ENCODE measurements at places on chromosomes 5 and 9.

- DNase-seq: no peak
Observed at GRCh38 chr5:172713113-172713808, 57.7 kb downstream of the DUSP1 start.

GRCh38 chr5:169566202-169566601 is 17.4 kb upstream of the SPDL1 start:
- DNase-seq: no peak

DNA sequence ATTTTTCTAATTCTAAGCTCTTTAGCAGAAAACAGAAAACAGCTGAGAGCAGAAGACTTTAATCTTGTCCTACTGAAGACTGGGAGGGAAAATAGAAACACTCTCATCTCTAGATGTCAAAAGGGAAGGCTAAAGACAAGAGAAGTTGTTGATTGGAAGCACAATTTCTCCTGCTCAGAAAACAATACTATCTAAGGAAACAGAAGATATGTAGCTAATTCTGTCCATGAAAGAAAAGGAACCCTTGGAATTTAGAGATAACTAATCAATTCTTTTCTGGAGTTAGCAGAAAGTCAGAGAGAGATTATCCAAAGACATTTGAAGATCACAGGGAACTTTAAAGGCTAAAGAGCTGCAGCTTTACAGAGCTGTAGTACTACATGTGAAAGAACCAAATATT is 126.2 kb downstream of the HSD17B3 start:
- no peak for DNase-seq

DNA sequence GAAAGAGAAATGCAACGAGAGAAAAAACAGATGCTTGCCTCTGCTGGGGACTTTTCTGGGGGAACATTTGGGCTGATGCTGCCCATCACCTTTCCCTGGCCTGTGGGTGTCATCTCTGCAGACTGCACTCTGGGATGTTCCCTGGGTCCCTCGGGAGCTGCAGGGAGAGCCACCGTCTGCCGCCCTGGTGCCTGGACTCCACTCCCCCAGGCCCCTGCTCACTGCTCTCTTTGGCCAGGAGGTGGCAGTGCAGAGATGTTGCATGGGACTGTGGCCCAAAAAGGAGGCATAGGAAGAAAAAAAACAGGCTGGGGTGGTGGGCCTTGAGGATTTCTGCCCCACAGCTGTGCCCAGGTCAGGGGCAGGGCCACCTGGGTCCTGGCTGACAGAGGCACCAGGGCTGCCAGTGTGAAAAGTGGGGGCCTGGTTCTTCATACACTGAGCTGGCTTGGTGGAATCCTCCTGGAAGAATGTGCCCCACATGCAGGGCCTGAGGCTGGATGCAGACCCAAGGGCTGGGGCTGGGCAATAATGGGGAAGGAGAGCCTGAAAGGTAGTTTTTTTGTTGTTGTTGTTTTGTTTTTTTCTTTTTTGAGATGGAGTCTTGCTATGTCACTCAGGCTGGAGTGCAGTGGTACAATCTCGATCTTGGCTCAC is 353.6 kb downstream of the SLIT3 start:
- DNase-seq: no peak

GRCh38 chr5:76472335-76473008 is 69.4 kb downstream of the IQGAP2 start:
- DNase-seq: no peak

GRCh38 chr5:7886849-7887475 is 18.0 kb downstream of the MTRR start:
- DNase-seq: no peak

DNA sequence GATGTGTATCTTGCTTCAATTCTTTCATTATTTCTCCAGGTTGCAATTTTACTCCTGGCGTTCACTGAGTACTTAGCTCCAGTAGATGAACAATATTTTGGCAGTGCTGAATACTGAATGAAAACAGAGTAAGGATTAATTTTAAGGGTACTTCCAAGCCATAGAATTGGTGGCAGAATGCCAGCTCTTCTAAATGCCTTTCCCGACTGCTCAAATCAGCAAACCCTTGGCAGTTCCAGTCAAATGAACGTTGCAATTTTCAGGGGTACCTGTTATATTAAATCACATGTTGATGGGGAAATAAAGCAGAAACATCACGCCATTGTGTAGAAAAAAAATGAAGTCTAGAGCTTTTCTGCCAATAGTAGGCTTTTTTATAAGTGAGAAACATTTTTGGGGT is 282.4 kb upstream of the RPS23 start:
- DNase-seq: no peak

All from anterior cingulate cortex (tissue), 58 donors.